Substantia nigra (tissue), 51 donors: ENCODE measurements at places on chromosomes 1 and 21.

DNA sequence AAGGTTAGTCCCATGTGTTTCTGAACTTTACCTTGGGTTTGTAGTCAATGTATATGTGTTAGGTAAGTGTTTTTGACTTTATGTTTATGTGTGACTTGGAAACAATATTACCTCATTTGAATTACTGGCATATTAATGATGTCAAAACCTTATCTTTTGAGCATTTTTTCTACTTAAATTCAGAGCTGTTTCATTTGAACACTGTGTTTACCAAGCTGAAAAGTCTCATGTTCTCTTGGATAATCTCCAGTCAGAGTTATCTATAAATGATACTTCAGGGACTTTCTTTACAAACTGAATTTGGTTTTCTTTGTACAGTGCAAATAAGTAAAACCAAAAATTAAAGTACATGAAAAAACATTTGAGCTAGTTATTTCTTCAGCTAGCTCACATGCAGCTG is 30.0 kb downstream of the ADAMTS1 start:
- no peak for DNase-seq

DNA sequence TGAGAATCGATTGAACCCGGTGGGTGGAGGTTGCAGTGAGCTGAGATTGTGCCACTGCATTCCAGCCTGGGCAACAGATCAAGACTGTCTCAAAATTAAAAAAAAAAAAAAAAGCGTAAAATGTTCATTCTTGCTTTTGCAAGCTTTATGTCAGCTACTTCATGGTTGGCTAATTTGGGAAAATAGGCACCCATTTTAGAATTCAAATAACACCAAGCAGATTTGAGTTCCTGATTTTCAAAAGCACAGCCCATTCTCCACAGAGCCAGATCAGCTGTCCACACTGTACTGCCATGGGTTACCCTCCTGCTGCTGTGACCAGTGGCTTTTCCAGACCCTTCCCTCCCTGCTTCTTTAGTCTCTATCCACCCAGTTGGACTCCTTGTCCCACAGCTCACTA is 4.4 kb downstream of the THEM5 start:
- no peak for DNase-seq

DNA sequence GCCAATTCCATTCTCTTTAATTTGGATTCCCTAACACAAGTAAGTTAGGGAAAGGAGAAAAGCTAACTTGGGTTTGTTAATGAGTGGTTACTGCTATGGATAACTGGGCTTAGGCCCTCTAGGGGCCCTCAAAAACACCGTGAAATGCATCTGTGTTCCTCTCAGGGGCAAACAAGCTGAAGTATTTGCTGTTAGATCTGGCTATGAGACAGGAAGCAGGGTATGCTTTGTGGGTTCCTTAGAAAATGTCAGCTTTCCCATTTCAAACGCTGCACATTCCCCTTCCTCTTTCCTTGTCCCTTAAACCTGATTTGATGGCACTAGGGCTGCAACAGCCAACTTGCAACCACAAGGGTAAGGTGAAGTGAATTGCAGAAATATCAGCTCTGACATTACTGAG is 5.7 kb upstream of the CAP1 start:
- no peak for DNase-seq

DNA sequence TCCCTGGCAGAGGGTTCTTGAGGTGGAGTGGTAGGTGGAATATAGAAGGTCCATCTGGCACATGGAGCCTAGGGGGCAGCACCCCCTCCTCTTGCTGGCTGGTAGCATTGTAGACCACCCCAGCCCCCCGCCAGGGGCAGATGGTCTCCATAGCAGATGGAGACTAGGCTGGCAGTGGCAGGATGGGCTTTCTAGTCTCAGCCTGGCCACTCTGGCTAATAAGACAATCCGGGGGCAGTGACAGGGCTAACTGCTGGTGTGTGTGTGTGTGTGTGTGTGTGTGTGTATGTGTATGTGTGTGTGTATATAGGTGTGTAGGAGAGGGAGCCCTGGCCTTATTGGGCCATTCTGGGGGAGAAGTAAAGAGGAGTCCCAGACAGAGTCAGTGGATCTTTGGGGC is 16.1 kb downstream of the UTP11 start:
- no peak for DNase-seq

DNA sequence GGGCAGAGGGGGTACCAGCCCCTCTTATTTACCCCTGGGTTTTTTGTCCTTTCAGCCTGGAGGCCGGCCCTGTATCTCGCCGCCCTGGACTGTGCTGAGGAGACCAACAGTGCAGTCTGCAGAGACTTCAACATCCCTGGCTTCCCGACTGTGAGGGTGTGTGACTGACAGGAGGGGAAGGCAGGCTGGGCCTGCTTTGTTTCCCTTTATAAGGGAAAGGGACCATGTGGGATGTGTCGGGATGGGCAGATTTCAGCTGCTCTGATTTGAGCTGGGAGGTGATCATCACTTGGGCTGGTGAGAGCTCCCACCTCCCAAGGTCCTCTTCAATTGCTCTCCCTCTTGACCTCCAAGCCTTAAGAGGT is 11.7 kb downstream of the QSOX1 start:
- DNase-seq, result no peak

DNA sequence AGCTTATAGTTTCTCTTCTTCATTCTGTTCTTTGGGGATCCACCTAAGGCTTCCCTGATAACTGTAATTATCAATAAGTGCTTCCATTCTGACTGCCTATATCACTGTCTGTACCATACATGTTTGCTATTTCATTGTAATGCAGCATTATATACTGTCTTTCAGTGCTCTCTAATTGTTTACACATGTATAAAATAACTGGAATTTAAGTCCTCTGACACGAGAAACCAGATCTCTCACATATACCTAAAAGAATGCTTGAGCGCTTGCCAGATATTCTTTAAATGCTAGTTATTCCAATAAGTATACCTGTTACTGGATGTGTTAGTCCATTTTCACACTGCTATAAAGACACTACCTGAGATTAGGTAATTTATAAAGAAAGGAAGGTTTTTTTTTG is 34.7 kb downstream of the CELF3 start:
- DNase-seq, result no peak

- DNase-seq, result no peak
Measured at GRCh38 chr1:226401355-226402303, 6.3 kb downstream of the PARP1 start.

DNA sequence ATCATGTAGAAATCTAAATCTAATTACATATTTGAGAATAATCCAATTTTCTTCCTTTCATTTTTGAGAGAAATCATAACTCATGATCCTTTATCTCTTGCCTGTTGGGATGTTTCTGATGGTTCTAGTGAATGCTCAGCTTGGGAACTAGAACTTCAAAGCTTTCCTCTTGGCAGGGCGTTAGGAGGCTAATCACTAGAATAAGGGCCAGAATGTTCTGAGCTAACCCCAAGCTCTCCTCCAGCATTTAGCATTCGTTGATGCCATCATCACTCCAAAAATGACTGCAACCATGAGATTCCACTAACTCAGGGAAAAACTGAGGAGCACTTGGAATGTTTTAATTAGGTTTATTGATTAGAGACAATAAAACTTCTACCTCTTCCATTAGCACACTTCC is 93.9 kb upstream of the DPT start:
- no peak for DNase-seq

- no peak for DNase-seq
Measured at GRCh38 chr1:58823481-58824010, 39.7 kb upstream of the JUN start.

DNA sequence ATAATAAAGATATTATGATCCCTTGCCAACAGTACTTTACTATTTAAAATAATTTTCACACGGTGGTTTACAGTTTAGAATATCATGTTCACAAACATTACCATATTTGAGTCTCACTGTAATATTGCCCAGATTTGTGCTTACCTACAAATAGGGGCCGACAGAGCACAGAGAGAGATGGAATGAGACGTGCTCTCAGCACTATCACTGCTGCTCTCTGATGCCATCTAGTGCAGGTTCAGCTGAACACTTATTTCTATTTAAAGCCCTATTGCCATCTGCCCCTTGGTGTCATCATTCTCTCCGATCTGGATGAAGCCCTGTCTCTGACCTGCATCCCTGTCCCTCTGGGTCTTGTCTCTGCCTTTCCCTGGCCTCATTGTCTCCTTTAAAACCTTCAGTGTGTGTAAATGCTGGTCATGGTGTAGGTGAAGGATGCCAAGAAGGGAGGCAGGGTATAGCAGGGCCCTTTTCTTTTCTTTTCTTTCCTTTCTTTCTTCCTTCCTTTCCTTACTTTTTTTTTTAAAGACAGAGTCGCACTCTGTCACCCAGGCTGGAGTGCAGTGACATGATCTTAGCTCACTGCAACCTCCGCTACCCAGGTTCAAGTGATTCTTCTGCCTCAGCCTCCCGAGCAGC is 6.9 kb upstream of the GPATCH4 start:
- peak; percentile 46 for DNase-seq

DNA sequence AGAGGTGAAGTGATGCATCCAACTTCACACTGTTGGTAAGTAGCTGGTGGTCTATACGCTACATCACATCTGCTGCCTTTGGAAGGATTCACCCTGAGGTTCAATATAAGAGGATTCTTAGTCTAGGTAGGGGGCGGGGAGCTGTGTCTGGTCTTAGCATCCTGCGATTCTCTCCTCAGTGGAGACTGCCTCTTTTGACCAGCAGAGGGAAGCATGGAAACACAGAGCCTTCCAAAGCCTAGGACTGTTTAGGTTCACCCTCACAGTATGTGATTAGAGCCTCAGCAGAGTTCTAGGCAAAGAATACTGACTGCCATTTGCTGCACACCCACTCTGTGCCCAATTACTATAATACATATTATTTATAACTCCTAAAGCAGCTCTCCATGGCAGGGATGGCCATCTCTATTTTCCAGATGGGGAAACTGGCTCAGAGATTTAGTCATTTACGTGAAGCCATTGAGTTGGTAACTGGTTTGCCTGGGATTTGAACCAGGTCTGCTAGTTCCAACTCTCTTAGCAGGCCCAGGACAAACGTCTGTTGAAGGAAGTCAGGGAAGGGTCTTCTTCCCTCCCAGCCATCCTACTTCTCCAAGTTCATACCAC is 28.9 kb upstream of the EFCAB14 start:
- DNase-seq, result no peak

- DNase-seq, result no peak
Measured at GRCh38 chr1:101124405-101124804, 98.8 kb upstream of the DPH5 start.

- DNase-seq, result no peak
Measured at GRCh38 chr1:165877940-165878556, 50.6 kb downstream of the UCK2 start.

DNA sequence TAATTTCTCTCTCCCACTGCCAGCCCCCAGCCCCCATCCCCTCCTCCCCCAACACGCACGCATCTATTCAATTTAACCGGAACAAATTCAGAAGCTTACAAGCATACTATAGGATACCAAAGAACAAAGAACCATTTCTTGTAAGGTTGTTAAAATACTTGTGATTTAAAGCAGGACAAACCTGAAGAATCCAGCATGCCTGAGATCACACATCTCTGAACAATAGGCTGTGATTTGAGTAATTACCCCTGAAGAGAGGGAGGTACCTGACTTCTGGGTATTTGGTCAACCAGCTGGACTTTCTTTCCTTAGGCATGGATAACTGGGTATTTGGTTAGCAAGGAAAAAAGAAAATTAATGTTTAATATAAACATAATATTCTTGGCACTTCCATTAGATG is 105.1 kb downstream of the NMNAT2 start:
- no peak for DNase-seq

DNA sequence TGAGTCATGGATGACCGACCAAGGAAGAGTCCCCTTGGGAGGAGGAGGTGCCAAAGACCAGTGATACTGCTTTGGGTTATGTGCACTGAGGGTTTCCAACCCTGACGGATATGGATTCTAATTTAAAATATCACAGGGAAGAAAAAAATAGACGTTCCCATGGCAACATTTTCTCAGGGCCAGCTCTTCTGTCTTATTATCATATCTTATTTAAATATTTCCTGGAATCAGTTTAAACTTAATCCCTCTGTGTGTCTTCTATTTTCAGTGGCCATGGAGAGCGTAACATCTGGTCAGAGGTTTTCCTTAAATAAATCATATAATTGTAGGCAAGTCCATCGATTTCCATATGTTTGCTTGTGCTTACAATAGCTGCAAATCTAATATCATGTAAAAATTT is 205.4 kb upstream of the FMN2 start:
- no peak for DNase-seq

DNA sequence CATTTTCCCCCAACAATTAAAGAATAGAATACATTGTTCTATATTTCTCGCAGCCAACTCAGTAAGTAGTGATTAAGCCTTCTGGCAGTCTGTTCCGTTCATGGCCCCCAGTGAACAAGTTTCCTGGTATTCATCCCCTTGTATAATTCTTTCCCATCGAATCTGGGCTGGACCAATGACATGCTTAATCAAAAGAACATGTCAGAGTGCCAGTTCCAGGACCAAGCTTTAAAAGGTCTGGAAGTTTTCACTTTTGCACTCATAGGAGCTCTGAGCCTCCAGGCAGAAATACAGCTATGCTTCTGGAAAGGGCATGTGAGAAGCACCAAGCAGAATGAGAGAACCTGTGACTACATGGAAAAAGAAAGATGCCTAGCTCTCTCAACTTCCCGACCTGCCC is 22.5 kb upstream of the DPYD start:
- DNase-seq, result no peak

DNA sequence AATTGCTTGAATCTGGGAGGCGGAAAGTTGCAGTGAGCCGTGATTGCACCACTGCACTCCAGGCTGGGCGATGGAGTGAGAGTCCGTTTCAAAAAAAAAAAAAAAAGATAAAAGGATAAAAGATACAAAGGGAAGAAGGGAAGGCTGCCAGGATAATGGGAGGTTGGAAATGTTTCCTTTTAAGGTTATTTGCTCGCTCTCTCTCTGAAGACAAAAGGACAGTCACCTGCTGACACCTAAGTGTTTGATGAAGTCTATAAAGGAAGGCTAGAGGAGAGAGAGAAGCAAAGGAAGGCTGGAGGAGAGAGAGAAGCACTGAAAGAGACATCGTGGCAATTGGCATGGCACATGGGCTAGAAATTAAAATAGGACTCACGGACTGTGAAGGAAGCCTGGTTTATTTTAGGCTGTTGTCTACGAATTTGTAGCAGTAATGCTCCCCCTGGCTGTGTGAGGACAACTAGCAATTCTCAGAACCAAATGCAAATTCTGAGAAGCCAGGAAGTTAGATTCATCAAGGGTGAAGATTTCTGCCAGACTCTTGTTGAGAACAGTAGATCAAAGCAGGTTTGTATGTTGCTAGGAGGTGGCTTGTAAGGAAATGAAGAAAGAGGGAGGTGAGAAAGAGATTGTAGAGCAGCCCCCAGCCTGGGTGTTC is 154.2 kb downstream of the ZP4 start:
- DNase-seq, result no peak

- no peak for DNase-seq
Measured at GRCh38 chr21:31900121-31900895, 27.5 kb downstream of the HUNK start.

GRCh38 chr1:110580244-110580643 is 25.9 kb downstream of the KCNA2 start:
- no peak for DNase-seq

DNA sequence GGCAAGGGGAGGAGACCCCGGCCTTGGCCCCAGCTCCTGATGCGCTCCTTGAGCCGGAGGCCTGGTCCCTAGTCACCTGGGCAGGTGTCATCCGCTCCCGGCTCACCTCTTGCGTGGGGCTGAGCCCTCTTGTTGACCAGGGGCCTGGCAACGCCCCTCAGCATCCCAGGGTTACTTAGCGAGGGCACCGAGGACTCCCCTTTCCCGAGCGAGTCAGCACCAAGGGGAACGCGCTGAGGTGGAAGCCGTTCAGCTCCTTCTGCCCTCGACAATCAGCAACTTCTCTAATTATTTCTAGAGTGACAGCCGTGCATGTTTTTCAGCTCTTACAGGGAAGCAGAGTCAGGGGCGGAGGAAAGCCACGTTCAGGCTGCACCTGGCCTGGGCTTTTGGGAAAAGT is 522 bp downstream of the SLC45A1 start:
- DNase-seq, result no peak
